CD4-positive, alpha-beta T cell treated with Interleukin-12 subunit alpha and Interleukin-12 subunit beta, for 1 hour (primary cell): ENCODE measurements at places on chromosomes 12 and 14.

DNA sequence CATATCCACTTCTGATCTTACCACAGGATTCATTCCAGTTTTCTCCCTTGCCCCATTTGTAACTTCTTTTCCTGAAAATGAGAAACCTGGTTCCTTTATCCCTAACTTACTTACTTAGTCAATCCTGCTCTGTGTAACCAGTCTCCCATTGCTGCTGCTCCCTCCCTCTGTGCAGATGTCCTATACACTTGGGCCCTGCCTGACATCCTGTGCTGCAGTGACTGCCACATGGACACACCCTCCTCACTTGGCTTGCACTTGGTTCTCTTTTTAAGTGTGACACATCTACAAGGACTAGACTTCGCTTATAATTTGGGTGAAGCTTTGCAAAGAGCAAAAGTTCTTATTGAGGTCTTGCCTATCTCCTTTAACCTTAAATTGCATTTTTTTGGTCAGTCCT, 51.4 kb downstream of the FGD4 start:
- DNase-seq = no peak

DNA sequence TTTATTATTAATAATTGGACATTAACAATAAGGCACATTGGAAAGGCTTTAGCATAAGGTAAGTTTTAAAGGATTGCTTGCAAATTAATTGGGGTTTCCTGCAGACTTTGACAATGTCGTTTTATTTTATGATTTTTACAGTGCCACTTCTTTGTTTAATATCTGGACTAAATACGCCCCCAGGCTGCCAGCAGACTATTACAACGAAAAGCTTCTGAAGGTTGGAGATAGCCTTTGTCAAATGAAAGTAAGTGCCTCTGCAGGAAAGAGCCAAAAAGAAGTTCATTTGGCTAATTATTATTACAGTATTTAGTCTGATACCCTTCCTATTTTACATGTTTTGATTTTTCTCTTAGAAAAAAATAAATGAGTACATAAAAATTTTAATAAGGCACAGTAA, 11.3 kb downstream of the CFAP54 start:
- DNase-seq = peak; percentile 28

GRCh38 chr12:15563663-15564062, 225.5 kb downstream of the EPS8 start:
- DNase-seq = peak; percentile 41

GRCh38 chr14:25836636-25837035, 761.2 kb downstream of the NOVA1 start:
- no peak for DNase-seq

DNA sequence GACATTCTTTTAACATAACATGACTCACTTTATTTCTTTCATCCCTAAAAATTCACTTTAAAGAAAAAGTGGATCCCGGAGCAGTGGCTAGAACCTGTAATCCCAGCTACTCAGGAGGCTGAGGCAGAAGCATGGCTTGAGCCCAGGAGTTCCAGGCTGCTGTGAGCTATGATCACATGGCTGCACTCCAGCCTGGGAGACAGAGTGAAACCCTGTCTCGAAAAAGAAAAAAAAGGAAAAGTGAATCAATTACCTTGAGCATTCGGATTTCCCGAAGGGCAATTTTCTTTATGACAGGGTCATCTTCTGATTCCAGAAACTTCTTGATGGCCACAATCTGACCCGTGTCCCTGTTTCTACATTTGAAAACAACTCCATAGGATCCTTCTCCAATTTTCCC, 1.2 kb downstream of the CDKL1 start:
- DNase-seq = no peak

GRCh38 chr12:41013881-41014642, 174.1 kb upstream of the PDZRN4 start:
- no peak for DNase-seq

DNA sequence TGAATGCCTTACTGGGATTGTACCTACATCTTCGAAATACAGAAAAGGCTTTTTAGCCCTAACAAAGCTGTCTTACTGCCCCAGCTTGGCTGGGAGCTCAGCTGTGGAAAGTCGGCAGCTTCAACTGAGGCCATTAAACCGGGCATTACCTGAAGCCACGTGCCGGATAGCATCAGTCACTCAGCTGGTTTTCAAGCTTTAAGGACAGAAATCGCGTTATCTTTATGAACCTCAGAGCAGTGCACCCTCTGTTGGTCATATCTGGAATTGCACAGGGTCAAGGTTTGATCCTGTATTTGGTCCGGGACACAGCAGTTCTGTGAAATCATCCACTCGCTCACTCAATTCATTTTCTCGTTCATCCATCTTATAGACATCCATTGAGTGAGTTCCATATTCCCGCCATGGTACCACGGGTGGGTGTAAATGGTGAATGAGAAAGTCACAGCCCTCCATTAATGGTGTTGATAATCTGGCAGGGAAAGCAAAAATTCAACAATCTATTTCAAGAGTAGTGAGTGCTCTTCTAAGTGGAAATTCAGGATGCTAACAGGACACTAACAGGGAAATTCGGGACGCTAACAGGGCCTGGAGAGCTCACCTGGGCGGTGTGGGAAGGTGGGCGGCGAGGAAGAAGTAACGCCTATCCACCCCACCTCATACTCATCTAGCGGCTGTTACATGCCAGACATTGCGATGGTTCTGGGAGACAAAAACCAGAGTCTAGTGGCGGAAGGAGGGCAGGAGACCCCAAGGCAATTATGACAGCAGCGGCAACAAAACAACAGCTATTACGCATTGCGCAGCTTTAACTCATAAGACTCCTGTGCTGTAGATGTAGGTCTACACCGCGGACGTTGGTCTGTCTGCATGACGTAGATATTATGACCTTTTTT, 60.6 kb upstream of the TCL1A start:
- peak; percentile 46 for DNase-seq

- no peak for DNase-seq
Measured at GRCh38 chr12:14431975-14432374, 66.5 kb downstream of the ATF7IP start.
